CD8-positive, alpha-beta T cell (primary cell): ENCODE measurements at places on chromosomes 5 and 9. TPM values are rescaled to one million over a fixed set of nuclear protein-coding genes. Genes with fewer than 3 reads are reported as not detected.

PIP5K1B gene
- 0.19 TPM for total RNA-seq

GFI1B gene
- not detected for total RNA-seq

GRCh38 chr5:1639757-1640156 lies 116.0 kb upstream of the LPCAT1 start:
- no peak for DNase-seq

DNA sequence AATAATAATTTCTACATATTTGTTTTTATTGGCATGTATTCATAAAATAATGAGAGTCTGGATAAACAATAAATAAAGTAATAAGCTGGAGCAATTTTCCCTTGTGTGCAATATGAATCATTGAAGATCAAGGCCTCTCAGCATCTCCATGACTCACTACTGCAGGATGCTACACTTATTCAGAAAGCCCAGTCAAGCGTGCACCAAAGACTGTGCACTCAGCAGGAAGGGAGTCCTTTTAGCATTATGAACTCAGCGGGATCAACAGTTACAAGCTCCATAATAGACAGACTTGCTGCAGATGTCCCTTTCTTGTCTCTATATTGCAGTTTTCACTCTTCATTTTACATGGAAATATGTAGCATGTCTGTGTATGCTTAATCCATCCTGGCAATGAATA lies 485.3 kb downstream of the CDH9 start:
- no peak for DNase-seq
